ENCODE measurements at places on chromosomes 7 and 10. TPM values are rescaled to one million over a fixed set of nuclear protein-coding genes. Genes with fewer than 3 reads are reported as not detected.

- no peak for DNase-seq
These were observed 103.8 kb downstream of the ARMH3 start for GRCh38 chr10:101952191-101952590.

DNA sequence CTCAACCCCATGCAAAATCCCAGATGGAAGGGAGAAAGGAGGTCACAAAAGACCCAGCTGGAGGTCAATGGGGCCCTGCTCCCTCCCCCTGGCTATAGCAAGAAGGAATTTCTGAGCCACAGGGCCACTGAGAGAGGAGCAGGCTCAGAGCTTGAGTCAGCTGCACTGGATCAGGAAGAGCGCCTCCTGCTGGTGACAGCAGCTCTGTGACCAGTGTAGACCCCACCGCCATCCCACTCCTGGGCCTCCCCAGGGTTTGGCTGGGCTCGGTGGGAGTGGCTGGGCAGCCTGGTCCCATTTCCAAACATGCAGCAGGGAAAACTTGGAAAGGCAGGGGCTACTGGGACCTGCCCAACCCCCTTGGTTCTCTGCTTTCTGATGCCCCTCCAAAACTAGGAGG lies 31.5 kb upstream of the PRLHR start:
- no peak for DNase-seq

Gene ASB10
- not detected for polyA plus RNA-seq

Gene IPMK
- polyA plus RNA-seq: 8.1 TPM

Gene ETV1
- 33.3 TPM for polyA plus RNA-seq

DNA sequence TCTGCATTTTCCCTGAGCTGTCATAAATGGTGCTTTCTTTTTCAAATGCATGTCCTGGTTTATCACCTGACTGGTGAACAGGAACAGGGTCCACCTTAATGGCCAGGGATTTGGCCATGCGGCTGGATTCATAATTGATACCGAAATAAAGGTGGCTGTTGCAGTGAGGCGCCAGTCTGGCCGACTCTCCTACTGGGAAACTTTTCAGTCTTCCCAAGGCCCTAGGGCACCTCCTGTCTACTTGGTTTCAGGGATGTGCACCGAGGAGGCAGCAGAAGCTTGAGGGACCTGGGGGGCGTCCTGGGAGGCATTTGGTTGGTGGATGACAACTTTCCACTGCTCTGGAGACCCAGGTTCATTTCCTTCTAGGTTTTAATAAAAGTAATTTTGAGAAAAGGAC lies 46.4 kb upstream of the FIGNL1 start:
- no peak for DNase-seq

Gene FGFBP3
- polyA plus RNA-seq: 3.7 TPM

Gene PNLIPRP3
- not detected for polyA plus RNA-seq

Gene ZNF248
- polyA plus RNA-seq: 48.2 TPM

GRCh38 chr10:44326474-44327030 lies 58.3 kb downstream of the CXCL12 start:
- no peak for DNase-seq

GRCh38 chr7:18191862-18192625 lies 164.4 kb upstream of the PRPS1L1 start:
- DNase-seq: no peak

Gene DPP6
- polyA plus RNA-seq: 0.70 TPM

DNA sequence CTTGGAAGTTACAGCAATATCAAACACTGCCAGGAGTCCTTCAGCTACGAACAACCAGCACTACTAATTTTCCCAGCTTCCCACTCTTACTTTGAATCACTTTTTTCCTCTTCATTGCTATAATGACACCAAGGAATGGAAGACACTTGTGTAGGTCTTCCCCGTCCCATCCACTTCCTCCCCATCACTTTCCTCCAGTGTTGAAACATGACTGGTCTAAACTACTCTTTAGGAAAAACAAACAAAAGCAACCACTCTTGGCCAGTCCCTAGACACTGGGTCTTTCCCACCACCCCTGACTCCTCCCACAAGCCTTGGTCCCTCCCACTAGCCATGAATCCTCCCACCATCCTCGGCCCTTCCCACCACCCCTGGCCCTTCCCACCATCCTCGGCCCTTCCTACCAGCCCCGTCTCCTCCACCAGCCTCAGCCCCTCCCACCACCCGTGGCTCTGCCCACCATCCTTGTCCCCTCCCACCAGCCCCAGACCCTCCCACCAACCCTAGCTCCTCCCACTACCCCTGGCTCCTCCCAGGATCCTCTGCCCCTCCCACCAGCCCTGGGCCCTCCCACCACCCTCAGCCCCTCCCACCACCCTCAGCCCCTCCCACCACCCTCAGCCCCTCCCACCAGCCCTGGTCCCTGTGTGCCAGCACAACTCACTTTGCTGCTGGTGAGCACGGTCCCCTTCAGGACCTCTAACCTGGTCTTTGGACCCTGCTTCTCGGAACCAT lies 68.5 kb downstream of the CXCL12 start:
- DNase-seq: no peak

DNA sequence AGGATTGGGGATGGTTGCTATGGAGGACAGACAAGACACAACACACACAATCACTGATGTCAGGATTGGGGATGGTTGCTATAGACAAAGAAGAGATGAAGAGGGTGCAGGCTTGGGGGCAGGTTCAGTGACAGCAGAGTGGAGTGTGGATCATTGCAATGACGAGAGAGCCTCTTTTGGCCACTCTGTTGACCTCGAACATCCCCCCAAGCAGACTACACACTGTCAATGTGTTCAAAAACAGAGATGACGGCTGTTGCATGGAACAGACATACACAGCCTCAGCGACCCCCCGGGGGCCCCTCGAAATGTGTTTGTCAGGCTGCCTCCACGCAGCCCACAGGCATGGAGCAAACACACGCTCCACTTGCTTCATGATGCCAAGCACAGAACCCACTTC lies 133.0 kb downstream of the PTPRN2 start:
- DNase-seq: no peak

DNA sequence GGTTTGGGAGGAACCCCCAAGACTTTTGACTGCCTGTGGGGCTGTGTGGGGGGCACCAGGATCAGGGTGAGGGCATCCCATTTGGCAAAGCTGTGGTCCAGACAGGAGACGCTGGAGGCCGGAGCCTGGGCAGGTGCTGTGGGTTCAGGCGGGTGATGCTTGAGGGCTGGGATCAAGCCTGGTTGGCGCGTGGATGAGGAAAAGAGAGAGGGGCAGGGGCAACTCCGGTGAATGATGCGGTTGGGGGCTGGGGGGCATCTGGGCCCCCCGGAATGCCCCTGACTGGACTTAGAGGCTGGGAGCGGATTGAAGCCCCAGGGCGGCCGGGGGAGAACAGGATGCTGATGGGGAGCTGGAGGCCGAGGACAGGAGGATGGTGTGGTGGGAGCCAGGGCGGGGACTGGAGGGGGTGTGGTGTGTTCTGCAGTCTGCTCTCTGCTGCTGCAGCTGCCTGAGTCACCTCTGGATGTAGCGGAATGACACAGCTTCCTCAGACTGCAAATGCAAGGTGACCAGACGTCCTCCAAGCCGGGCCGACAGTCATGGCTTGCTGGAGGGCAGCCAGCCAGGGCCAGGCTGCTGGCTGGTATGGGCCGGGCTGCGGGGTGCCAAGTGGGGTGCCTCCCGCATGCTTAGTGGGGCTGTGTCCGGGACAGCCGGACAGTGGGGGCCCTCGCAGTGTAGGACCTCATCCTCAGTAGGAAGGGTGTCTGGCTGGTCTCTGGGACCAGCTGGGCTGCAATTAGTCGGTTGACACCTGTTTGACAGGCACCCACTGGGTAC lies 3.2 kb downstream of the MAFK start:
- DNase-seq: no peak

DNA sequence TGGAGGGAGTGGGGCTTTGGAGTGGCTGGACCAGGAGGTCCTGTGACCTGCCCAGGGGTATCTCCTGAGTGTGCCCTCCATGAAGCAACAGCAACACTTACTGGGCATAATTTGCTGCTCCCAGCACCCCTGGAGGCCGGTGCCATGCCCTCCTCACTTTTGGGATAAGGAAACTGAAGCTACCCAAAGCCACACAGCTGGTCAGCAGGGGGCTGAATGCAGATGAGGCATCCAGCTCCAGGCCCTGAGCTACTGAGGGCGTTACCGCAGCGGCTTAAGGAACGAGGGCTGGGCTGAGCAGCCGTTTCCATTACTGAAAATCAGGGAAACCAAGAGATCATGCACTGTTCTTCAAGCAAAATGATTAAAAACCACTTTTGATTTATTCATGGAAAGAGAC lies 408.9 kb downstream of the GLRX3 start:
- DNase-seq: no peak

DNA sequence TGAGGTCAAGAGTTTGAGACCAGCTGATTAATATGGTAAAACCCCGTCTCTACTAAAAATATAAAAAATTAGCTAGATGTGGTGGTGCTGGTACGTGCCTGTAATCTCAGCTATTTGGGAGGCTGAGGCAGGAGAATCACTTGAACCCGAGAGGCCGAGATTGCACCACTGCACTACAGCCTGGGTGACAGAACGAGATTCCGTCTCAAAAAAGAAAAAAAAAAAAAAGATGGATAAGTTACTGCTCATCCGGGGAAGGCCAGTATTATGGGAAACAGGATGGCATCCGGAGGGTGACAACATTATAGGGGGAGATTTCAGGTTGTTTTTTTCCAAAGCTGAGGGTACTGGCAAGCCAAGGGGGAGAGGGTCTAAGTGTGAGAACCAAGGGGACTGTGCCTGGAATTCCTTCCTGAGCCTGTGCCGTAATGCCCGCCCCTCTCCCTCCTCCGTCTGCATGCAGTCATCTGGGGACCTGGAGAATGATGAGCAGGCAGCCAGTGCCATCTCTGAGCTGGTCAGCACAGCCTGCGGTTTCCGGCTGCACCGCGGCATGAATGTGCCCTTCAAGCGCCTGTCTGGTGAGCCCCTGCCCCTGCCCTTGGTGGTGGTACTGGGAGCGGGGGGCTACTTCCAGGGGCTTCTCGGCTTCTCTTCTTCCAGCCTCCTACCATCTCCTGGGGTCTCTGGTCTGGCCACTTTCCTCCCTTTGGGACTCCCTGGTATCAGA lies 4.4 kb downstream of the LAMTOR4 start:
- no peak for DNase-seq

DNA sequence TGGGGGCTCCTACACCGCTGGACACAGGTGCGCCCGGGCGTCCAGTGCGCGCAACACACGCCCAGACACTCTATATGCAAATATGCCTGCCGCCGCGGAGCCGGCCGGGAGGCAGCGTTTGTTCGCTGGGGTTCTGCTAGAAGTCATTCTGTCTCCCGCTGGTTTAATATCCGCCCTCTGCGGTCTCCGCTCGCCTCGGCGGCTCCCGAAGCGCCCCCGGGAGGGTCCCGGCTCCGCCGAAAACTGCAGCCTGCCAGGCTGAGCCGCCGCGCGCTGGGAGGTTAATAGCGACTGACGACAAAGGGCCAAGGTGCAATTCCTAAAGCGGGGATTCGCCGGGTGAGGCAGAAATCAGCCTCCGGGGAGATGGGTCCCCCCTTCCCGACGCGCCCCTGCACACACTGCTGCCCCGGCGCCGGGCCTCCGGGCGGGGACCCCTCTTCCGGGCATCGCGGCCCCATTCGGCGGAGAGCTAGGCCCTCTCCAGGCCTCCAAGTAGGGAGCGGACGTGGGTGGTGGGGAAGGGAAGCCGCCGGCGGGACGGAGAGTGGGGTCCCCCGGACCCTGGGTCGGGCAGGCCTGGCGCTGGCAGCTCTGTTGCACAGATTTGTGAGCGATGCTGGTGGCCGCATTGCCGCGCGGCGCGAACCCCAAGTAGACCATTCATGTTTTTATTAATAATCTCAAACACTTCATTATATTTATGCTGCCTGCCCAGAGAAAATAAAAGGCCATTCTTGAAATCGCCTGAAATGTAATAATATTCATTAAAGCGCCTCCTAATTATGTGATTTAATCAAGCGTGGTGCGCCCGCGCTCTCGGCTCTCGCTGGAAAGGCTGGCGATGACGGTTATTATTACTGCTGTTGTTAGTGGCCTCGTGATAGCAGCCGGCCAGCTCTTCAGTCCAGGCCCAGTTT lies 9.1 kb downstream of the EN2 start:
- DNase-seq: no peak

All from right lung (tissue), 10 donors.